ENCODE measurements at places on chromosomes 13 and 19.
A peak's percentile ranks its signal among the peaks of the same experiment; 100 is the strongest.

- H3K27me3 ChIP-seq, result no peaks in the 10 kb centered on the region
- DNase-seq, result no peak
- no peaks in the 10 kb centered on the region for H3K4me1 ChIP-seq
- H3K4me3 ChIP-seq, result no peak overlapping the region
- H3K27ac ChIP-seq, result no peak overlapping the region
- no peaks in the 10 kb centered on the region for H3K36me3 ChIP-seq
These were observed 1198.2 kb upstream of the PCDH20 start for GRCh38 chr13:62613819-62614218.

GRCh38 chr13:70090036-70090723 is 17.4 kb upstream of the ATXN8OS start:
- H3K27ac ChIP-seq, result no peak overlapping the region
- H3K36me3 ChIP-seq, result no peaks in the 10 kb centered on the region
- no peak overlapping the region for H3K4me3 ChIP-seq
- no peaks in the 10 kb centered on the region for H3K27me3 ChIP-seq

- peaks cover 16% of the 10 kb centered on the region for H3K36me3 ChIP-seq
- DNase-seq, result no peak
- H3K4me1 ChIP-seq, result peaks cover 8% of the 10 kb centered on the region
- peak overlapping the region; percentile 83 for H3K27ac ChIP-seq
- no peaks in the 10 kb centered on the region for H3K27me3 ChIP-seq
These were observed 489 bp upstream of the ZNF653 start for GRCh38 chr19:11506101-11506555.

- H3K27me3 ChIP-seq, result no peaks in the 10 kb centered on the region
- no peak overlapping the region for H3K4me3 ChIP-seq
- no peaks in the 10 kb centered on the region for H3K4me1 ChIP-seq
- DNase-seq, result no peak
These were observed 78.3 kb downstream of the CYSLTR2 start for GRCh38 chr13:48731957-48732569.

GRCh38 chr13:94311893-94312292 is 167.6 kb downstream of the DCT start:
- no peaks in the 10 kb centered on the region for H3K4me1 ChIP-seq
- no peak for DNase-seq
- H3K27me3 ChIP-seq, result no peaks in the 10 kb centered on the region
- H3K27ac ChIP-seq, result no peak overlapping the region

- H3K4me3 ChIP-seq, result no peak overlapping the region
- no peak for DNase-seq
- H3K36me3 ChIP-seq, result no peaks in the 10 kb centered on the region
- H3K4me1 ChIP-seq, result peaks cover 66% of the 10 kb centered on the region
- no peaks in the 10 kb centered on the region for H3K27me3 ChIP-seq
- no peak overlapping the region for H3K27ac ChIP-seq
These were observed 101.3 kb downstream of the KCNRG start for GRCh38 chr13:50116430-50116973.

- H3K27ac ChIP-seq, result peak overlapping the region; percentile 51
- peaks cover 19% of the 10 kb centered on the region for H3K36me3 ChIP-seq
- H3K27me3 ChIP-seq, result no peaks in the 10 kb centered on the region
- DNase-seq, result no peak
These were observed 155.5 kb downstream of the TBC1D4 start for GRCh38 chr13:75326173-75327134.

DNA sequence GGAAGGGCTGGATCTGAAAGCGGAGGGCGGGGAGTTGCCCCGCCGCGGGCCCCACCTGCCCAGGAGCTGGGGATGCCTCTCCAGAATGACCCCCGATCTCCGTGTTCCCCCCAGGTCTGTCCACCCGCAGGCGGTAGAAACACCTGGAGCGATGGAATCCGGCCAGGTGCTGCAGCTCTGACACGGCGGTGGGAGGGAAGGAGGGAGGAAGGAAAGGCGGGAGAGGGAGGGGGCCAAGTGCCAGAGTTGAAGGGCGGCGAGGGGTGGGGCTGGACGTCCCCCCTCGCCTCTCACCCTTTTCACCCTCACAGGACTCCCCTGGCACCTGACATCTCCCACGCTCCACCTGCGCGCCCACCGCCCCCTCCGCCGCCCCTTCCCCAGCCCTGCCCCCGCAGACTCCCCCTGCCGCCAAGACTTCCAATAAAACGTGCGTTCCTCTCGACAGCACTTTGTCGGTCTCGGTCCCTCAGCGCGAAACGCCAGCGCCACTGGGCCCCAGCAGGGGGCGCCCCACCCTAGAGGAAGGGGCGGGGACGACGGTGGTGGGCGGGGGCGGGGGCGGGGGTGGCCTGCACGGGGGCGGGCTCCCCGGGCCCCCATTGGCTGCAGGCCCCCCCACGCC is 337 bp upstream of the FXYD7 start:
- peaks cover 32% of the 10 kb centered on the region for H3K4me1 ChIP-seq
- H3K4me3 ChIP-seq, result no peak overlapping the region
- DNase-seq, result no peak
- H3K27ac ChIP-seq, result no peak overlapping the region
- H3K27me3 ChIP-seq, result no peaks in the 10 kb centered on the region

- H3K27ac ChIP-seq, result peak overlapping the region; percentile 97
- peaks cover 19% of the 10 kb centered on the region for H3K4me1 ChIP-seq
- H3K36me3 ChIP-seq, result no peaks in the 10 kb centered on the region
- no peak for DNase-seq
These were observed 462 bp upstream of the MPHOSPH8 start for GRCh38 chr13:19632915-19633478.

GRCh38 chr13:63184693-63185092 is 1769.0 kb upstream of the PCDH20 start:
- H3K4me1 ChIP-seq, result no peaks in the 10 kb centered on the region
- DNase-seq, result no peak
- no peaks in the 10 kb centered on the region for H3K27me3 ChIP-seq
- H3K4me3 ChIP-seq, result no peak overlapping the region

DNA sequence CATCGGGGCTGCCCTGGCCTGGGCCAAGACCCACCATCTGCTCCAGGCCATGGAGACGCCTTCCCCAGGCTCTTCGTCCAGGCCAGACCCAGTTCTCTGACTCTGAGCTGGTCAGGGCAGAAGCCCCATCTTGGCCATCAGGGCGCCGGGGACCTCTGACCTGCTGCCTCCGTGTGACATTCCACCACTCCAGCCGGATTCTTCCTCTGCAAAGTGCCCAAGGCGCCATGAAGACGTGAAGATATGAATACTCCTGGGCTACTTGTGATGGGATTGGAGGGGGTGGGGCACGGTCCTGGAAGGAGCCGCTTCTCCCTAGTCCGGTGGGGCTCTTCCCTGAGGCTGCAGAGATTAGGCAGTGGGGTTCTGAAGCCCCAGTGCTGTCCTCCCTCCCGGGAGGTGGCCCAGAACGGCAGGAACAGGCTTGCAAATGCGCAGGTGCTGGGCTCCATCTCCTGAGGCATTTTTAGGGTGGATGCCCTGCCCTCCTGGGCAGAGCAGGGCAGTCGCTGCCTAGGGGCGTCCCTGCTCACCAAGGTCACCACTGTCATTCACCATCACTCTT is 26.0 kb upstream of the SLC7A10 start:
- no peak overlapping the region for H3K4me3 ChIP-seq
- H3K36me3 ChIP-seq, result no peaks in the 10 kb centered on the region
- no peaks in the 10 kb centered on the region for H3K27me3 ChIP-seq
- H3K27ac ChIP-seq, result no peak overlapping the region

DNA sequence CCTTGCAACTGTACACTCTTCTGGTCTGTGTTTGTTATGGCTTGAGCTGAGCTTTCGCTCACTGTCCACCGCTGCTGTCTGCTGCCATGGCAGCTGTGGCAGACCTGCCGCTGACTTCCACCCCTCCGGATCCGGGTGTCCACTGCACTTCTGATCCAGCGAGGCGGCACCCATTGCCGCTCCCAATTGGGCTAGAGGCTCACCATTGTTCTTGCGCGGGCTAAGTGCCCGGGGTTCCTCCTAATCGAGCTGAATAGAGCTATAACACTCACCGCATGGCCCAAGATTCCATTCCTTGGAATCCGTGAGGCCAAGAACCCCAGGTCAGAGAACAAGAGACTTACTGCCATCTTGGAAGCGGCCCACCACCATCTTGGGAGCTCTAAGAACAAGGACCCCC is 2.2 kb upstream of the PSMC4 start:
- no peaks in the 10 kb centered on the region for H3K36me3 ChIP-seq
- no peaks in the 10 kb centered on the region for H3K27me3 ChIP-seq
- no peak for DNase-seq
- H3K4me1 ChIP-seq, result peaks cover 21% of the 10 kb centered on the region

GRCh38 chr13:76473552-76474134 is 412.6 kb downstream of the KCTD12 start:
- H3K27ac ChIP-seq, result no peak overlapping the region
- no peaks in the 10 kb centered on the region for H3K27me3 ChIP-seq
- peak; percentile 22 for DNase-seq
- H3K36me3 ChIP-seq, result no peaks in the 10 kb centered on the region

- H3K4me3 ChIP-seq, result no peak overlapping the region
- no peaks in the 10 kb centered on the region for H3K4me1 ChIP-seq
- H3K27me3 ChIP-seq, result no peaks in the 10 kb centered on the region
- DNase-seq, result no peak
These were observed 27.2 kb downstream of the ADPRHL1 start for GRCh38 chr13:113425941-113426590.

DNA sequence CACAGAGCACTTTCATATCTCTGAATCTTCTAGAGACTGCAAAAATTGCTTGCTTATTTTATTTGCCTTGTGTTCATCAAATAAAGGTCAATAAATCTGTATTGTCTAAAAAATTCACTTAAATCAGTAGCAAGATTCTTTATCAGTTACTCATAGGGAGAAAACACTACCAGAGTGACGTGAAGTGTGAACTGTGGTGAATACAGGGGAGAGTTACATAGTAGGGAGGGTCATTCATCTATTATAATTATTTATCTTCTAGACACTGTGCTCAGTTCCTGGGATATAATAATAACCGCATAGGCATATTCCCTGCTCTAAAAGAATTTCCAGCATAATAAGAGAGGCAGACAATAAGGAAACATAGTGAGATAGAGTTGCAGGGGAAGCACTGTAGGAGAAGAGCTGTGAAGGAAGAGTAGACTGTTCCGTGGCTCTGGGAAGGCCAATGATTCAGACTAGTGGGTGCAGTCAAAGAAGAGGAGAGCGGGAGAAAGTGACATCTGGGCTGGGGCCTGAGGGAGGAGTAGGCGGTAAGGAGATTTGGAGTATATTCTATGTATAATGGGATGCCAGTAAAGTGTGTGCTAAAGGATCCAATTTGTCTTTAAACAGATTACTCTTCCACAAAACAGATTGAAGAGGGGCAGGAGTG is 84.0 kb upstream of the TDRD3 start:
- DNase-seq, result no peak
- no peaks in the 10 kb centered on the region for H3K36me3 ChIP-seq
- H3K27me3 ChIP-seq, result no peaks in the 10 kb centered on the region

DNA sequence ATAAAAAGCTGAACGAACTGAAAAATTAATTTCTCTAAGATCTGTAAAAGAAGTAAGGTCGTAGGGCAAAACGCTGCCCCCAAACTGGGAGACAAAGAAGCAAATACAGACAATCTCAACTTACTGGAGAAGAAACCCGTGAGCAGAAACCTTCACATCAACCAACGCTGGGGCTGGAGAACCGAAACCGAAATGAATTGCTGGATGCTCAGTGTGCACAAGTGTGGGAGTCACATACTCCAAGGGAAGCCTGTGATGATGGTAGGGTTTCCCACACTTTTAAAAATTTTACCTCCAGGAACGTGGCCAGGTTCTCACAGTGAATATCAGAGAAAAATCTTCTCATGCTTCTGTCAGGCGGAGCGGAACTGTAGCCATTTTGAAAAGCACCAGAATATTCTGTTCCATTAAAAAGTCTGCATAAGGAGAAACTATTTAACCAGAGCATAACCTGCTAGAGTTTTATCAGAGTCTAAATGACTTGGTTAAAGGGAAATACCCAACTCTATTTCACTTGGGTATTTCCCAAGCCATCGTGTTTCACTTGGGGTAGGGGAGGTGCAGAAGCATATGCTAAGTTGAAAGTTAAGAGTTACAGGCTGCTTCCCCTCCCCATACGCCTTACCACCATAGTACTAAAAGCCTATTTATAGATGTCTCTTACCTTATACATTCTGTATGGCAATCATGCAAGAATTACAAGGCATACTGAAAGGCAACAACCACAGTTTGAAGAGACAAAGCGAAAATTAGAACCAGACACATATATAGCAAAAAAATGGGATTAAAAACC is 110.5 kb upstream of the SLITRK1 start:
- no peaks in the 10 kb centered on the region for H3K27me3 ChIP-seq
- no peak overlapping the region for H3K27ac ChIP-seq
- H3K4me3 ChIP-seq, result no peak overlapping the region

DNA sequence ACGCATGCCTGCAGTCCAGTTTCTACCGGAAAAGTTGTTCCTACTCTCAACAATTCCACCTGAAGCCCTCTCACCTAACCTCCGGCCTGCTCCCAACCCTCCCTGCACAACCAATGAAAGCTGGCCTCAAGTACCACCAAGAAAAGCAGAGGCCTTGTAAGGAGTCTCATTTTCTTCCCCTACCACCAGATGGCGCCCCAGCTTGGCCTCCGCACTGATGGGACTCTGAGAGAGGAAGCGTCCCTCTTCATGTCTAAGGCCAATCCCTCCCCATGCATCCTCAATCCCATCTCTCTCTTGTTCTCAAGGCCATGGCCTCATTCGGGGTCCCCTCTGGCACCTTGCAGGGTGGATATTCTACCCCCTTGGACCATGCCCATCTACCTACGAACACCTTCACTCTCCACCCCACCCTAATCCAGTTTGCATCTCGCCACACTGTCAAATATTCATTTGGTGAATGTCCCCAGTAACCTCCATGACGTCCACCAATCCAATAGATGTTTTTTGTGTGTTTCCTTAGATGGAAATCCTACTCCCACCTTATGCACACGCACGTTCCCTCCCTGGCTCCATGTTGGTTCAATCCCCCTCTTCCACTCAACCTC is 412.8 kb downstream of the ZNF536 start:
- H3K36me3 ChIP-seq, result no peaks in the 10 kb centered on the region
- no peaks in the 10 kb centered on the region for H3K27me3 ChIP-seq
- no peak overlapping the region for H3K4me3 ChIP-seq
- DNase-seq, result peak; percentile 14
- no peak overlapping the region for H3K27ac ChIP-seq

DNA sequence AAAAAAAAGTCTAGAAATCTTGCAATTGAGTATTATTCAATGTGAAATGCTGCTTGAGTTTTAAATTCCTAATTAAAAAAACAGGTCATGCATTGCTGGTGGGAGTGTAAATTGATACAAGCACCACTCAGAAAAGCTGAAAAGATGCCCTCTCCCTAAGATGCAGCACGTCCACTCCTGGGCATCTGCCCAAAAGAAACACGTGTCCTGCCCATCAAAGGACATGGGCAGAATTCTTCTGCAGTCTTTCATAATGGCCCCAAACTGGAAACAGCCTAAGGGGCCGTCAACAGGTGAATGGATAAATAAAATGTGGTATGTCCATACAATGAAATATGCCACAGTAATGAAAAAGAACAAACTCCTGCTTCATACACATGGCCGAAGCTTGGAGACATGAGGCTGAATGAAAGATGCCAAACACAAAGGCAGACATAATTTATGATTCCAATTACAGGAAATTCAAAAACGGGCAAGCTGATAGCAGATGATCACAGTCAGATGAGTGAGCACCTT is 7.8 kb downstream of the POU2F2 start:
- no peak overlapping the region for H3K4me3 ChIP-seq
- DNase-seq, result no peak
- H3K27ac ChIP-seq, result no peak overlapping the region

- no peaks in the 10 kb centered on the region for H3K27me3 ChIP-seq
- no peak for DNase-seq
- H3K27ac ChIP-seq, result no peak overlapping the region
- H3K4me3 ChIP-seq, result no peak overlapping the region
- H3K4me1 ChIP-seq, result no peaks in the 10 kb centered on the region
- no peaks in the 10 kb centered on the region for H3K36me3 ChIP-seq
These were observed 603.2 kb downstream of the DCT start for GRCh38 chr13:93876236-93876635.

- H3K4me3 ChIP-seq, result no peak overlapping the region
- DNase-seq, result peak; percentile 8
- no peaks in the 10 kb centered on the region for H3K36me3 ChIP-seq
- no peak overlapping the region for H3K27ac ChIP-seq
These were observed 185.7 kb downstream of the PTPRS start for GRCh38 chr19:5154799-5155426.

All from gastrocnemius medialis (tissue), 4 donors.